ENCODE measurements at places on chromosomes 7 and 10.

DNA sequence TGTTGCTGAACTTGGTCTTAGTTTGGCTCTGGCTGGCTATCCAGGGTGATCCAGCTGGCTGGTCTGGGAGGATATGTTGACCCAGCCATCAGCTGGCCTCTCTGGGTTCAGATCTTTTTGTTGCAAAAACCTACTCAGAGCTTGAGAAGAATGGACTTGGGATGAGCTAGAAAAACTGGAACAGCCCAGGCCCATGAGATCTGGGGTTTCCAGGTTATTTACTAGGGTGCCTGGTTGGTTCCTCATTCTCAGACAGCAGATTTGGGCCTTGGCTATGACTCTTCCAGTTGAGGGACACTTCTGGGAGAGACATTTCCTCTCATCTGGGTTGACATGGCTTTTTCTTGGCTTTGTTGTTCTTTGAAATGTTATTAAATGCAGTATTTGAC, 116.6 kb downstream of the ADCY1 start:
- DNase-seq, result no peak

DNA sequence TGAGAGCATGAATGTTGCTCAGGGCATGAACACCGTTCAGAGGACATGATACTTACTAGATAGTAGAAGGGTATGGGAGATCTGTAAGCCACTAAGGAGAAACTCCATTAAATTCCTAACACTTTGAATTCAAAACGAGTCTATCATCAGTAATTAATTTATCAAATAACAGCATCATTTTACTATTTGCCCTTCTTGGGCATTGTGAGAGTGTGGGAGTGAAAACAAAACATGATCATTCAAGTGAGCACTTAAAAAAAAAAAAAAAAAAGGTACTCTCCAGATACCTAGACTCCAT, 20.5 kb upstream of the ASB15 start:
- DNase-seq, result no peak

- no peak for DNase-seq
These were observed 125.8 kb downstream of the FAM107B start for GRCh38 chr10:14648946-14649345.

GRCh38 chr7:30755384-30756154, 3.6 kb downstream of the INMT start:
- no peak for DNase-seq

DNA sequence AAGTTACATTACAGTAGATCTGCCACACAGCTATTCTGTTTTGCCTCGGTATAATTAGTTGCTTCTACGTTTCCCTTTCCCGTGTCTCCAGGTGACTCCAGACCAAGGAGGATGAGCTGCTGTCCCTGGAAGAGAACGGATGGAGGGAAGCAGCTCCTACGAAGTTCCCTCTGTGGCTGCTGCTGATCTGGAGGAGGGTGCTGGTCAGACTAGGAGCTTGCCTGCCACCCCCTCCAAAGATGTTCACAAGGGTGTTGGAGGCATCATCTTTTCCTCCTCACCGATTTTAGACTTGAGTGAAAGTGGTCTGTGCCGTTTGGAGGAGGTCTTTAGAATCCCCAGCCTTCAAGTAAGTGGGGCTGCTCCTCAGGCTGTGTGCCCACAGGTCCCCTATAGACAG, 1.4 kb downstream of the LRRC27 start:
- no peak for DNase-seq

GRCh38 chr10:15461353-15462108, 90.4 kb upstream of the FAM171A1 start:
- no peak for DNase-seq

- DNase-seq, result no peak
These were observed 503.9 kb downstream of the KIF20B start for GRCh38 chr10:90205340-90205739.

DNA sequence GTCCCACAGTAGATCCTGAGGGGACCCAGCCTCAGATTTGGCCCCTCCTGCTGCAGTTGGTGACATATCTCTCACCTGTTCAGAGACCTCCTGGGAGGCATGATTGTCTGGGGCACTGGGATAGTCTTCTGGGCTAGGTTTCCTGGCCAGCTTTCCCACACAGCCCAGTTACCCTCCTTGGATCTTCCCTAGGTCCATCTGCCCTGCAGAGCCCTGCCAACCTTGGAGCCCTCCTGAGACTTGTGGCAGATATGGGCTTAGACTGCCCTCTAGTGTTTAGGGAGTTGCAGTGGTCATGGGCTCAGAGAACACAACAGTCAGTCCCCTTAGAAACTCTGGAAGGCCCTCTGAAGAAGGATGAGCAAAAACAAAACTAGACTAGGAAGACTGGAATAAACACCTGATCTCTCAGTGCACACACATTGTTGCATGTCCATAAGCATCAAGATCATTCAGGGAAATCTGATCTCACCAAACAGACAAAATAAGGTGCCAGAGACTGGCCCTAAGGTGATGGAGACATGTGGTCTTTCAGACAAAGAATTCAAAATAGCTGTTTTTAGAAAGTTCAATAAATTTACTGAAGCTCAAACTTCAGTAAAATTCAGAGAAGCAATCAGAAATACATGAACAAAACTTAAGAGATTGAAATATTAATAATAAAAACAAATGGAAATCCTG, 324.6 kb downstream of the ATRNL1 start:
- no peak for DNase-seq

GRCh38 chr7:157713591-157713990, 376.8 kb downstream of the DNAJB6 start:
- no peak for DNase-seq

GRCh38 chr10:124644771-124645415, 99.3 kb downstream of the FAM53B start:
- no peak for DNase-seq

GRCh38 chr10:73955719-73956118, 42.2 kb upstream of the VCL start:
- DNase-seq, result no peak

DNA sequence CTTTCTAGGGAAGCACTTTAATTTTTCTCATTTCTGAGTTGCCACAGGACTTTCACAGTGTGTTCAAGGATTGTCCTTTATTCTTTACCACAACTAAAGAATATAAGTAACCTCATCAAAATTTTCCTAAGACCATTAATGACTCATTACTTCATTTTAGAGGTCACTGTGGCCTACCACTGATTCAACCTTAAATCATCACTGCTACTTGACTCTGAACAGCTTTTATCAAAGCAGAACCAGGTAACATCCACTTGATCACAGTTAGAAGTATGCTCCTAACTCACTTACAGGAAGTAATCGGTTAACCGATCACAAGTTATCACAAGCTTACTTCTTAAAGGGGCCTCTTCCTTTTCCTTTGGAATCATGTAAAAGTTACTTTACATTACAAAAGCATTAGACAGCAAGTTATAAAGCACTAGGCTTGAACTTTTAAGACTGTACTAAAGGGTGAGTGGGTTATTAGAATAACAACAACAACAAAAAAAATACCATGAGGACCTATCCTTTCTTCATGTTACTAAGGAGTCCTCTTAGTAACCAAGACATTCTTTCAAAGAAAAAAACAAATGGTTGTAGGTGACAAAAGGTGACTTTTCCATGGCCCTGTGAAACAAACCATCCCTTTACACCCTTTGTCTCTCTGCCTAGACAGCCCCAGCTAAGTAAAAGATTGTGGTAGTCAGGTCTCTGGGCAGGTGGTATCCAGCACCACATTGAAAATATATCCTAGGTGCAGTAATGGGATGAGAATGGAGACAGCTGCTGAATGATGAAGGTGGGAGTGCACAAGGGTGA, 40.0 kb upstream of the PDK4 start:
- DNase-seq, result no peak

DNA sequence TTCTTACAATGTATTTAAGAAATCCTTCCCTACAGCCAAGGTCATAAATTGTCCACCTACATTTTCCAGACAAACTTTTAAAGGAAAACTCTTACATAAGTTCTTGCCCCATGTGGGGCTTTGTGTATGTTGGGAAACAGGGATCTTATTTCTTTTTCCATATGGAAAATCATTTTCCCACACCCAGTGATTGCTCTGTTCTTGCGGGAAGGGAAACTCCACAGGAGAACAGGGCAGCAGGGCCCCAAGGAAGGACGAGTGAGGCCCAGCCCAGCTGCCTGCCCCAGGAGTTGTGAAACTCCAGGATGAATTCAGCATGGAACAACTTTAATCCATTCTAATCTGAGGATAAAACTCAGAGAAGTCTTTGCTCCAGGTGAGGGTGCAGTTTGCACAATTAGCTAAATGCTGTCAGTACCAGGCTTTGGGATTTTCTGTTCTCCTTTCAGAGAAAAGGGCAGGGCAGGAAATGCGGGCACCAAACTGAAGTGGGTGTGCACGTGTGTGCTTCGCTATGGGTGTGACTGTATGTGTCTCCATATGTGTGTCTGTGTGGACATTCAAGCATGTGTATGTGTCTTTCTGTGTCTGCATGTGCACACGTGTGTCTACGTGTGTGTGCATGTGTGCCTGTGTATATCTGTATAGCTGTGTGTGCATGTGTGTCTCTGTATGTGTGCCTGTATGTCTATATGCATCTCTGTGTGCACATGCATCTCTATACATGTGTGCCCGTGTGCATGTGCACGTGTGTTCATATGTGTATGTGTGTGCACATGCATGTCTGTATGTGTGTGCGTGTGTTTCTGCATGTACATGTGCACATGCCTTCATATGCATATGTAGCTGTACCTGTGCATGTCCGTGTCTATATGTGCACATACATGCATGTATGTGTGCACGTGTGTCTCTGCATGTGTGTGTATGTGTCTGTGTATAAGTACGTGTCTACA, 102.0 kb upstream of the FAM20C start:
- no peak for DNase-seq

DNA sequence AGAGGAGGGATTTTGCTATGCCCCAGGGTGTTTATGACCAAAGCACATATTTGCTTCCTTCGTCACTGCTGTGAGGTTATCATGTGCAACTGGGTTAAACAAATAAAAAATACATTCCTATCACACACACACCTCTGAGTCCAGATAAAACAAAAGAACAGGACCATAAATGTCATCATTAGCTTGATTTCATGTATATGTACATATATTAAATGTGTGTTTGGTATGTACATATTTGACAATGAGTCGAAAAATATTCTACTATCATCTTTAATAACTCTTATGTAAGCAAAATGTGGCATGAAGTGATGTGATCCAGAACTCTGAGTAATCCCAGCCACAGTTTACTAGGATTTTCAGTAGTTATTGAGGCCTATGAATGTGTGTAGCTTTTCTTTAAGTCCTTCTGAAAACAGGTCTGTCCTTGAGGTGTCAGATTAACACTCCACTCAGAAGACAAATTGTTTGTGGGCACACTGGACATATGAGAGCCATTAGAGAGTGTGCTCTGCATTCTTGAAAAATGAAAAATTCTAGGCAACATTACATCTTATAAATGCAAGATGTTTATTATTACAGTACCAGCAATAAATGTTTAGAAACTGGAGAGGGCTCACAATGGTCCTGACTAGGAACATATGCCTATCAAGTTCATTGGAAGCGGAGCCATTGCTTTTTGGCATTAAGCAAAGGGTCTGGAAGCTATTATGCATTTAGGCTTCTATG, 335.1 kb upstream of the SEMA3A start:
- no peak for DNase-seq

GRCh38 chr10:13890233-13891127, 303.7 kb downstream of the PRPF18 start:
- no peak for DNase-seq

- DNase-seq, result no peak
These were observed 5.1 kb upstream of the TBX20 start for GRCh38 chr7:35258868-35259522.

DNA sequence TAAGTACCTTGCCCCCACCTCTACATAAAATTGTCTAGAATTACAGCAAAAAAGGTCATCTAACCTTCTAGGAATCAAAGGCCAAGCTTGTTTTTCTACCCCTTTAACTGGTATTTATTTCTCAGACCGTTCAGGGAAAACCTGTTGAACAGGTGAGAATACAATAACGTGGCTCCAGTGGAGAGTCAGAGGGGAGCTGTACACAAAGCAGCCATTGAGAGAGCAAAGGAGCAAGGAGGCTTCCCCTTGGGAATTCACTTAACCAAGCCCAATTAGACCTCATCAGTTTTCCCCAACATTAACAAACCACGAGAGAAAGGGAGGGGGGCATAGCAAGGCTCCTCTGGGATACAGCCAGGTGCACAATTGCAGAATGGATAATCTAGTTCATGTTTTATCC, 101.9 kb downstream of the ELMO1 start:
- no peak for DNase-seq

- DNase-seq, result no peak
These were observed 256.7 kb downstream of the DNAJB6 start for GRCh38 chr7:157593541-157593940.

DNA sequence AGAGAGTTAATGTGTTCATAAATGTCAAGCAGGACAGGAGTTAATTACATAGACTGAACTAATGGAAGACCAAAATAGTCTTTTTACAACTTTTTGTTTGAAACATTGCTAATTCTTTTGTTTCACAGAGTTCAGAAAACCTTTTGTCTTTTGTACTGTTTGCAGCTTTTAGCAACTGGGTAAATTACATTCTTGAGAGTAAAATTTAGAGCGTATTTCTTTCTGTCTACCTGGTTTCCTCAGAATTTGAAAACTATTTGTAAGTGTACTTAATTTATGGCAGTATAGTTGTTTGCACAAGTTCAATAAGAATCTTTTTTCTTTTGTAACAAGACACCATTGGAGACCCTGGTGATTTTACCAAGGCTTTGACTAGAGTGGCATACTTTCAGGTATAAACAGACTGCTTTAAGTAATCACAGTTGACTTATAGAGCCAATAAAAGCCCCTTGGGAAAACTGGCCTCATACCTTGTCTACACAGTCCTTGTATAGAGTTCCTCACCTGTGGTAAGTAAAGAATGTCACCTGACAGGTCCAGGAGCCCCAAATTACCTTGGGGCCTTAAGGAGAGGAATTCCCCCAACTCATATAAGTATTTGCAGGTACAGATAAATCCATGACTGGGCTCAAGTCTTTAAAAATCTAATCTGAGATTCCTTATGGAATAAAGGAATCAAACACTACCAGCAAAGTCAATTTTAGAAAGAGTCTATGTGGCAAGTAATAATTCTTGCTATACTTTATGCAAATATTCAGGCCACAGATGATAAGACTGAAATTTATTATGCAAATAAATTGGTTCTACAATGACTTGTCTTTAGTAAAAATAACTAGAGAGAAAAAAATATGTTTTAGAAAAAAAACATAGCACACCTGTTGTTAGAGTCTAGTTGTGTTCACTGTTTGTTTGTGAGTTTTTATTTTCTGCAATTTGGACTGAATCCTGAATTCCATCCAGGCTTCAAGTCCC, 23.6 kb upstream of the CREB3L2 start:
- DNase-seq, result no peak

GRCh38 chr10:103700436-103700715, 155.0 kb downstream of the SH3PXD2A start:
- DNase-seq, result no peak

GRCh38 chr7:139359366-139360209, at the start of gene LUC7L2:
LUC7L2 (plus strand) TSS chr7:139359894; CDS start chr7:139360262, 368 bp downstream.
- DNase-seq, result peak; percentile 98
